ENCODE measurements at places on chromosomes 5 and 9.

DNA sequence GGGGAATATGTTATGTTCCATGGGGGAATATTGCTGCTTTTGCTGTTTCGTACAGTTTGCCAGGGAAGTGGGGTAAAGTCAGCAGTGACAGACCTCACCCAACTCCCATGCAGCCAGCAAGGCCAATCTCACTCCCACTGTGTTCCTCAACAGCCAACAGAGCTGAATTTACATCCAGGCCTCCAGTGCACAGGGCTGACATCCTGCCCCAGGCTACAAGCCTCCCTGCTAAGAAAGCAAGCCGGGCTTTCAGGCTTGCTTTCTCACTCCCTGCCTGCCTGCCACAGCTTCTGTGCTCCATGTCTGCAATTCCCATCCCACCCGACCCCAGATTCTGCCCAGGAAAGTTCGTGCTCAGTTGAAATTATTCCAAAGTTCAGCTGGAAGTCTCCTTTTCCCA is 25.5 kb upstream of the SNCAIP start:
- DNase-seq, result no peak

DNA sequence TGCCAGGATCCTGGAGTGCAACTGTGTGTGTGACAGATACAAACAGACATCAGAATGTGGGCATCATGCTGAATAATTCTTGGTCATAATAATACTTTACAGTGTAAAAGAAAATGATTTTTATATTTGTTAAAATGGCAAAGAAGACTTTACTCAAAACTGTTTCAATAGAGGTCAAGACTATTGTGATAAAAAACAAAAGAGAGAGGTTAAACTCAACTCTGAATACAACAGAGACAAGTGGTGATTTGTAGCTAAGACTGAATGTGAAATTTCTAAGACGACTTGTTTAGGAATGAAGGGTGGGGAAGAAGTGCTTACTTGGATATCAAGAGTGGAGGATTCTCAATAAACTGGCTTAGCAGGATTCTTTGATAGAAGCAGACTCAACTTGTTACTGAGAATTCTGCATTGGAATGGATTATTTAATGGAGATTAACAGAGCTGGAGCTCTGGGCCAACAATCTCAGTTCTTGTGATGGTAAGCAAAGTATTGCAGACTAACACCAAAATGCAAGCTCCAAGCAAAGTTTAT is 457.4 kb upstream of the CDH18 start:
- DNase-seq, result no peak

- DNase-seq, result no peak
Measured at GRCh38 chr9:12934545-12935272, 159.9 kb downstream of the LURAP1L start.

DNA sequence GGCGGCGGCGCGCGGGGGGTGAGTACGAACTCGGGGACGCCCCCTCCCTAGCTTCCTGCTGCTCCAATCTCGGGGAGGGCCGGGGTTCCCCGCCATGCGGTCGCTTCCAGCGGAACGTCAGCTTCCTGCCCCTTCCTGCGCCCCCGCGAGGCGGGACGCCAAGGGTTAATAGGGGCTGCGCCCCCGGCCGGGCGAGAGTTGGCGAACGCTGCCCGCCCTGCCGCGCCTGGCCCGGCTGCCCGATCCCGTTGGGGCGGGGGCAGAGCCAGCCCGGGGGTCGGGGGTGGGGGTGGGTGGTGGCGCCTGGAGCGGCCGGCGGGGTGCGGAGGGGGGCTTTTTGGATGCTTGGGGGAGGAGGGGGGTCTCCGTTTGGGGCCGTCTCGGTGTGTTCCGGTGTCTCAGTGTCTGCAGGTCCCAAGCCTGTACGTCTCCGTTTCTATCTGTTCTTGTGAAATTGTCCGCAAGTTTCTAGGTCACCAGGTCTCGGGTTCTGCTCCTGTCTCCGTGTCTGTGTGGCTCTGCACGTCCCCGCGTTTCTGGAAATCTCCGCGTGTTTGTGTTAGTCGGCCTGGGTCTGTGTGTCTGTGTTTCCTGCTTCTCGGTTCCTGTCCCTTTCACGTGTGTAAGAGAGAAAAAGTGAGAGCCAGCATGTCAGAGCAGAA is 789 bp downstream of the COL27A1 start:
- DNase-seq, result no peak

DNA sequence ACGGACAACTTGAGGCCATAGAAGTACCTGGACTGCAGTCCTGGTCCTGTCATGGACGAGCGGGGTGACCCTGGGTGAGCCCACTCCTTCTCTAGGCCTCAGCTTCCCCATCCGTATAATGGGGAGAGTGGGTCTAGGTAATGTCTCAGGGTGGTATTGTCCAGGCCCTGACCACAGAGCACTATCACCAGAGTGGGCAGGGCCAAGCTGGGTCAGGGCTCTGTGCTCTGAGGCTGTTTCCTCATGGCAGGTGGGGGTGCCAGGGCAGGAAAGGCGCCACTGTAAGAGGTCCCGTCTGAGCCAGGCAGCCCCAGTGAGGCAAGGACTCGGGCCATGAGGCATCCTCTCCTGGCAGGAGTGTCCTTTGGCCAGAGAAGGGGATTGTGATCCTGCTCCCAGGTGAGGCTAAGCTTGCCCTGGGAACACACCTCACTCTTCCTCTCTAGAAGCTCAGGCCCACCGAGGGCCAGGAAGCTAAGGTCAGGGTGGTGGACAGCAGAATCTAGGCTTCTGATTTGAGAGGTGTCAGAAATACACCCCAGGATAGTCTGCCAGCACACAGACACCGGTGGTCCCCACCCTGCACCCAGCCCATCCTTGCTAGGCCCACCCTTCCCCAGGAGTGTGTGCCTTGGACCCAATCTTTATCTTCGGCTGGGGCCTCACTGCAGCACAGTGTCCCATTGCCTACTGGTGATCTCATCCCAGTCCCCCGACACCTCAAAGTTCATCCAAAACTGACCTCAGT is 1.5 kb upstream of the MYOZ3 start:
- DNase-seq, result no peak

- DNase-seq, result no peak
Measured at GRCh38 chr9:90996154-90997065, 194.8 kb downstream of the SYK start.

GRCh38 chr9:1454616-1455347 is 404.6 kb downstream of the DMRT2 start:
- DNase-seq, result no peak

GRCh38 chr9:78213712-78214111 is 22.2 kb upstream of the CEP78 start:
- DNase-seq, result no peak

- no peak for DNase-seq
Measured at GRCh38 chr5:136374003-136374402, 8.7 kb upstream of the TRPC7 start.

DNA sequence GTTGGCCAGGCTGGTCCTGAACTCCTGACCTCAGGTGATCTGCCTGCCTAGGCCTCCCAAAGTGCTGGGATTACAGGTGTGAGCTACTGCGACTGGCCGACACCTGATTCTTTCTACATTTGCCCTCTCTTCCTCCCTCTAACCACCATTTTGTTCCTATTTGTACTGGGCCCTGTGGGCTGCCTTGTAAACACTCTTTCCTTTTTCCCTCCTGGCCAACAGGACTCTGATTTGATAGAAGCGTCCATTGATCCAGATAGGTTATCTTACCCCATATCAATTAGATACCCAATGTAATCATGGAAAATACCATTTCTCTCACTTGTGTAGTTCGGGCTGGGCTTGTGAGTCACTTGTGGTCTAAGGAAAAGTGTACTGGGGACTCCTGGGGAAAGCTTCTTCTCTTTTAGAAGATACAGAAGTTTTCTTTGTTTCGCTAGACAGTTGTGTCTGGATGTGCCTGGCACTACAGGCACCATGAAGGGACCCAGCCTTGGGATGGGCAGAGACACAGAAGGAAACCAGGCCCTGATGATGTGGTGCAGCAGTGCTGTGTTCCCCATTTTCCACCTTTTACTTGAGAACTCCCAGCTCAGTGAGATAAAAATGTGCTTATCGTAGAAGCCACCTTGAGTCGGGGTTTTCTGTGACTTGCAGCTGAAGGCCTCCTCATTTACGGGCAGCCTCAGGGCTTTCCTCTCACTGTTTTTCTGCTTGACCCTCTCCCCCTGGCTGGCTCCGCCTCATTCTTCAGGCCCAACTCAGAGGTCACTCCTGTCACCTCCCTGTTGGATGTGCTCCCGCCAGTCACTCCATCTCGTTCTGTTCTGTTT is 32.8 kb upstream of the CPEB4 start:
- no peak for DNase-seq

- DNase-seq, result no peak
Measured at GRCh38 chr5:147784146-147784987, 1.8 kb upstream of the JAKMIP2 start.

DNA sequence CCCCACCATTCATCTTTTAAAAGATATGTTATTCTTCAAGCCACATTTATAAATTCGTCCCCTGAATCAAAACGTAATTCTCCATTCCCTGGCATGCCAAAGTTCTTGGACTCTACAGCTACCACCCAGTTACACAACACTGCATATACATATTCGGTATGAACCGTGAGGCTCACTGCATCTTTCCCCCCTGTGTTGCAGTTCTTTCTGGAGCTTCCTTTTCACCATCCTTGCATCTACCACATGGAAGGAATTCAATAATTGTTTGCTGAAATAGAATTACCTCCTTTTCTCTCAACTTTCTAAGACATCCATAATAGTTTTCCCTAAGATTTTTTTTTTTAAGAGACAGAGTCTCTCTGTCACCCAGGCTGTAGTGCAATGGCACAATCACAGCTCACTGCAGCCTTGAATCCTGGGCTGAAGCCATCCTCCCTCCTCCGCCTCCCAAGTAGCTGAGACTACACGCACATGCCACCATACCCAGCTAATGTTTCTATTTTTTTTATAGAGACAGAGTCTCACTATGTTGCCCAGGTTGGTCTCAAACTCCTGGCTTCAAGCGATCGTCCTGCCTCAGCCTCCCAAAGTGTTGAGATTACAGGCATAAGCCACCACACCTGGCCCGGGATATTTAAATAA is 3.3 kb downstream of the LPAR1 start:
- DNase-seq, result no peak

GRCh38 chr9:37508135-37508833 is 22.5 kb downstream of the POLR1E start:
- no peak for DNase-seq

DNA sequence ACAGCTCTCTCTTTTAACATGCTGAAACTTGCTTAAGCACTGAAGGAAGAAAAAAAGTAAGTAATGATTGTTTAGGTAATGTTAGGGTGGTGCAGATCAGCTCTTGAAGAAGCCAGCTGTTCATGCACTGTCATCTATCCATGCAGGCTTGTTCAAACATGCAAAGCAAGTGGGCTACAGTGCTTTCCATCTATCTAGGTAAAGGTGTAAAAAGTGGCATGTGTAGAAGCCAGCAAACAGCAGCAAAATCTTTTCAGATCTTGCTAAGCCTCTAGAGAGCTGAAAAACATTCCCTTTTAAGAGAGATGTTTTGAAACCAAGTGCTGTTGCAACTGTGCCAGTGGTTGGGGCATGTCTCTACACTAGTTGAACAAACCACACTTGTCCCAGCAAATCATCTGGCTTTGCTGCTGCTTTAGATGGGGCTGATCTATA is 214.4 kb downstream of the EFNA5 start:
- no peak for DNase-seq

- DNase-seq, result no peak
Measured at GRCh38 chr5:119078861-119079260, 8.0 kb downstream of the DMXL1 start.

- no peak for DNase-seq
Measured at GRCh38 chr5:165325221-165325620, 1819.8 kb downstream of the MAT2B start.

- no peak for DNase-seq
Measured at GRCh38 chr9:133701321-133701980, 36.7 kb downstream of the SARDH start.

DNA sequence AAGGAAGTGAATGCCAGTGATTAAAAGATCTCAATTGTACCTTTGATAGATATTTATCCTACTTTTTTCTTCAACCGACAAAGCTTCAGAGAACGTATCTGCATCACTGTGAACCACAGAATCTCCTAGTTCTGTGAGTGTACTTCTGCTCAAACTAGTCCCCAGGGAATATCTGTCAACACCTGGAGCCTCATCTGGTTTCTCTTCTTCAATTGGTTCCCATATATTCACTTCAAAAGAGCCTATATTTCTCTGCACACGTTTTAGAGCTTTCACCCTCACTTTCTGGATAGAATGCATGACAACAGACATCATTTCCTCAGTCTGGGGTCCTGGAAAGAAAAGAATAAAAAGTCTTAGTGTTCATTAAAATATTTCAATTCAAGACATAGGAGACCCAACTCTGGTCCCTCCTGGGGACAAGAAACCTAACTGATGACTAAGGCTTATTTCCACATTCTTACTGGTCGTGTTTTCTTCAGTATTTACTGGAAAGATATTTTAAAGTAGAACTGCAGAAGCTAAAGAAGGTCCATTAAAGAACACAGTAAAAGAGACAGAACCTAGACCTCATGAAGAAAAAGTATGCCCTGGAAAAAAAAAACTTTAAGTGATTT is 64.3 kb downstream of the CPLANE1 start:
- no peak for DNase-seq

GRCh38 chr5:87122151-87122977 is 145.3 kb upstream of the RASA1 start:
- no peak for DNase-seq

DNA sequence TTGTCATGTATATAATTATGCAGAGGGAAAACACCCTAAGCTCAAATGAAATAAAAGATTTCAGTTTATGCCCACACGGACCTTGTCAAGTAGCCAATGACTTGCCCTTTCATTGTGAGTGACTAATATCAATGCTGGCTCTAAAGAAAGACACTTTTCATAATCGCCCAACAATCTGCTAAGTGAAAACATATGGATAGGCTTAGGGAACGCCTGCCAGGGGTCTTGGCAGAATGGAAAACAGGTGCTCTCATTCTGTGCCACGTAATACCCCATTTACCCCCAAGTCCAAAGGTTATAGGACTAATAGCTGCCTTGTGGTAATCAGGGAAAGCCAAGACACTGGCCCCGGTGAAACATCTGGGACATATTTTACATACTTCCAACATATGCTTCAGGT is 157.7 kb downstream of the SLF1 start:
- no peak for DNase-seq

DNA sequence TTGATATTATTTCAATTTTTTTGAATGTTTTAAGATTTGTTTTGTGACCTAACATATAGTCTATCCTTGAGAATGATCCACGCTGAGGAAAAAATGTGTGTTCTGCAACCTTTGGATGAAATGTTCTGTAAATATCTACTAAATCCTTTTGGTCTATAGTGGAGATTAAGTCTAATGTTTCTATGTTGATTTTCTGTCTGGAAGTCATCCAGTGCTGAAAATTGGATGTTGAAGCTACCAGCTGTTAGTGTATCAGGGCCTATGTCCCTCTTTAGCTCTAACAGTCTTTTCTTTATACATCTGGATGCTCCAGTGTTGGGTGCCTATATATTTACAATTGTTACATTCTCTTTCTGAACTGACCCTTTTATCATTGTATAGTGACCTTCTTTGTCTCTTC is 422.3 kb downstream of the TMEM232 start:
- no peak for DNase-seq
